ENCODE measurements at places on chromosomes 1 and 21.
A peak's percentile ranks its signal among the peaks of the same experiment; 100 is the strongest.

- no peak for DNase-seq
Observed at GRCh38 chr1:154877370-154877974, 7.4 kb upstream of the KCNN3 start.

DNA sequence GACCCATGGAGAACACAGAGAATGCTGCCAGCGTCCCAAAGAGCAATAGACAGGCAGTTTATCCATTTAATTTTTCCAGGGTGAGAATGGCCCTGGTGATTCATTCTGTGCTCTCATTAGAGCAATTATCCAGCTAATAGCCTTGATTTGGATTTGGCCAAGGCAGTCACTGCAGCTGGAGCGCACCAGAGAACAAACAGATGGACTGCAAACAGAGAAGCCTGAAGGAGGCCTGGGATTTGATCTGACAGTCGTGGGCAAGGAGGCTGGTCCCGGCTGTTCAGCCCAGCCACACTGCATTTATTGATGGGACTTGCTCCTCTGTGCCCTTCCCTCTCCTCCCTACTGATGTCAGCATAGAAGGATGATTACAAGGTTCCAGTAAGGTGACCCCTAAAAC, 353.9 kb upstream of the C1orf174 start:
- peak; percentile 74 for DNase-seq

DNA sequence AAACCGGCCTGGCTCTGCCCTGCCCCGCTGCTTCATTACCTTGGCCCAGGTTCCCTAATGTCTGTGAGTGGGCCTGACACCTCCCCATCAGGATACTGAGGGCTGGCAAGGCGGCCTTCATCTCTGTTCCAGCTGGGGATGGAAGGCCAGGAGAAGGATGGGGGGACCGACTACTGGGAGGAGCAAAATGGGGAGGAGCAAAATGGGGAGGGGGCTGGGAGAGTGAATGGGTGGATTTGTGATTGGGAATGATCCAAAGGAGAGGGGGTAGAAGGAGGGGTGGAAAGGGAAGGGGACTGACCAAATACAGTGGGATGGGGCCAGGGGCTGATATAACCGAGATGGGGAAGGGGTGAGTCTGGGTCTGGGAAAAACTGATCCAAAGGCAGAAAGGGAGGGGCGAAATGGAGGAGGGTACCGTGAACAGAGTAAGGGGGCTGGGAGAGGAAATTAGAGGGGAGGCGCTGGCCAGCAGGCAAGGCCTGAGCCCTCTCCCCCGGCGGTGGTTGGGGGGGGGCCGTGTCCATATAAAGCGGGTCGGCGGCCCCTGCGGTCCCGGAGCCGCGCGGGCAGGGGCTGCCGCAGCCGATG, at the start of gene FOXE3:
Gene FOXE3 (plus strand): TSS at position 558 of the 591 bp plus-strand sequence. CDS start 31 bp downstream, at position 589.
- DNase-seq = no peak

DNA sequence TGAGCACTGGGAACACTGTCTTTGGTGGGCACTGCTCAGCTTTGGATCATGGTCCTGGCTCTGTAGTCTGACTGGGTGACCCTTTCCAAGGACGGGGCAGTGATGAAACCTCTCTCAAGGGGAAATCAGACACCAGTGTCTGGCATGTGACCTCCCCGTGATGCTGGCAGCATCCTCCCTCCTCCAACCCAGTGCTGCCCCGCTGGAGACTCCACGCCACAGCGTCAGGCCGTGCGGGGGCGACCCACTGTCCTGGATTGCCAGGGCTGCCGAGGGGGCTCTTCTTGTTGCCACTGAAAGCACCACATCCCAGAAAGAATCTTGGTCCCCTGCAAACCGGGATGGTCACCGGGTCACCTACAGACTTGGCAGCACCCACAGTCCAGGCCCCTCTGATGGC, 146.4 kb upstream of the ARHGEF16 start:
- DNase-seq = no peak

DNA sequence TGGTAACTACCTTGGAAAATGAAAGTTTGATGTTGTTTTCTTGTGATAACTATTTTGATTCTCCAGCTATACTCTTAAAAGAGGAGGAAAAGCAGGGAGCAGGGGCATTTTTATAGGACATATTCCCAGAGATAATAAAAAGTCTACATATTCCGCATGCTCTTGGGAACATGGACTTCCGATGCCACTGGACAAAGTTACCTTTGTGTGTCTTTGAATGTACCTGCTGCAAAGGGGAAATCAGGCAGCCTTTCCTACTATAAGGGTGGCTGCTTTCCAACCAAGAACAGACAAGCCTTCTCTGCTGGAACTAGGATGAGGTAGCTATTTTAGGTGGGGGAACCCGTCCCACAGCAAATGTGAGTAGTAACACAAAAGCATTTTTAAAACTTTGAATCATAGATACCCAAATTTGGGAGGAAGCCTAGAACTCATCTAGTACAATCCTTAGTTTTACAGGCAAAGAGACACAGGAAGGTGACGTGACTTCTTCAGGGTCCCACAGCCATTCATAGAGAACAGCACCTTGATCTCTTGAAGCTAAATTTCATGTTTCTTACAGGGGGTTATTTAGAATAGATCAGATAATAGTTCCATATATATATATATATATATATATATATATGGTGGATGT, 179.9 kb downstream of the FASLG start:
- DNase-seq = no peak

DNA sequence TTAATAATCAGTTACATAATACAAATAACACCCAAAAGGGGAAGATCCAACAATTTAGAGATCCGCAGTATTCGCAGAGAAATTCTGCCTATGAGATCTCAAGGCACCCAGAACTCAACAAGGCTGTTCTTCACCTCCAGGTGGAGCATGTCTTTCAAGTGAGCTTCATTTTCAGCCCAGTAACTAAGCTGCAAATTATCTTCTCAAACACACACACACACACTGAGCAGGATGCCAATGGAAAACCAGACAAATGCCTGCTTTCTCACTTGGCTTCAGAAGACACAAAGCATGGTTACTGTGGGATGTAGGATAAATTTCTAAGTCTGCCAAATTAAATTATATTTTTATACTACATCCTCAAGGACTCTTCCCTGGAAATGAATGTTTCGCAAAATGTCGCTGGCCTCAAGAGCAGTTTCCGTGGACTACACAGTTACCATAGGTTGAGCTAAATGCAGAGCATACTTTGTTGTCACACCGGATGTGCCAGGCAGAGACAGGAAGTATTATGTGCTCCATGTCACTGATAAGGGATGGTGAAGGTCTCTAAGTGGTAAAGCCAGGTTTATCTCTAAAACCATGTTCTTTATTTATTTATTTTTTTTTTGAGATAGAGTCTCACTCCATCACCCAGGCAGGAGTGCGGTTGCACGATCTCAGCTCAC, 30.3 kb downstream of the UBR4 start:
- no peak for DNase-seq

DNA sequence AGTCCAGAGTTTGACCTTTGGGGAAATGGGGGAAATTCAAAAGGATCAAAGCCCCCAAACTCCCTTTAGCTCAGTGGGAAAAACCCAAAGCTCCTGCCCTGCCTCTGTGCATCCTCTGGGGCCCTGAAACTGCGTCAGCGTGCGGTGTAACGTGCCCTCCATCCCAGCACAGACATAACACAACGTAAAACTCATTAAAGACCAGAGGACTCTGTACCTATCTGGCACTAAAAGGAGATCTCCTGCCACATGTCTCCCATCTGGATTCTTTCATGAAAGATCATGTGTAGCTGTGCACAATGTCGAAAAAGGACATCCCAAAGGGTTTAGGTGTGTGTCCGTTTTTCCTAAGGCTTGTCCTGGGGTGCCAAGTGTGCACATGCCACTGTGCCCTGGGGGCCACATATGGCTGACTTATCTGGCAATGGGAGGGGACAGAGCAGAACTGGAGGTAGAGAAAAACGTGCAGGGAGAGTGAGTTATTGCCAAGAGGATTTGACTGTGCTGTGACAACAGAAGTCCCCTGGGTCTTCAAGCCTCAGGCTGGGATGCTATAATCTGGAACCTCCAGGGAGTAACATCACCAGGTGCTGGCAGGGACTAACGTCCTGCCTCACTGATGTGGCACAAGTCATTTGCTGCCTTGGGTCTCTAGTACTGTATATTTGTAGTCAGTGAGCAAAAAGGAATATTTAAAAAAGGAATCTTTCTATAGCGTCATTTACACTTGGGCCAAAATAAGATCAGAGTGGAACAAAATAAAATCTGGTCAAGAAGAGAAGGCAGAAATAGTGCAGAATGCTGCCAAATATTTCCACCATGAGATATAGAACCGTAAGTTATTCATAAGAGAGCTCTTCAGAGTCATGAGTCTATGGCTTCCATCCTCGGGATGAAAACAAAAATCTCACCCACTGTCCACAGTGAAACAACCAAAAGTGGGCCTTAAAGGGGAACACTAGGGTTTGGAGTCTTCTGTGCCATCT, 52.3 kb downstream of the ITPKB start:
- no peak for DNase-seq

DNA sequence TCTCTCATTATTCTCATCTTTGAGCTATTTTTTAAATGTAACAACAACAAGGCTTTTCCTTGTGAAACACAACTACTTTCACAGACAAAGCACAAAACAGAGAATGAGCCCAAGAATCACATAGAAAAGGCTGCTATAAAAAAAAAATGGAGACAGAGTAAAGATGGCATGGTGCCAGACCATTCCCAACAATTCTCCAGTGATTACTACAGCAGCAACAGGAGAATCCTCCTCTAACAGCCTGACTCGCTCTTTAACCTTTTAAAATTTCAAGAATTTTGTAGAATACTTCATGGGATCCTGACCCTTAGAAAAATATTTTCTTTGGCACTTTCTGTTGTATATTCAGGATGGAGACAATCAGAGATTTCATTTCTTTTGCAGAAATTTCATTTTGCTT, 3.8 kb upstream of the BCAS2 start:
- peak; percentile 0 for DNase-seq

- no peak for DNase-seq
Observed at GRCh38 chr1:168054117-168054516, 82.6 kb downstream of the GPR161 start.

- no peak for DNase-seq
Observed at GRCh38 chr1:234303231-234303630, 70.0 kb upstream of the COA6 start.

GRCh38 chr21:27171707-27172106, 204.8 kb upstream of the ADAMTS5 start:
- no peak for DNase-seq

GRCh38 chr1:185291159-185291558, 25.9 kb downstream of the IVNS1ABP start:
- no peak for DNase-seq

DNA sequence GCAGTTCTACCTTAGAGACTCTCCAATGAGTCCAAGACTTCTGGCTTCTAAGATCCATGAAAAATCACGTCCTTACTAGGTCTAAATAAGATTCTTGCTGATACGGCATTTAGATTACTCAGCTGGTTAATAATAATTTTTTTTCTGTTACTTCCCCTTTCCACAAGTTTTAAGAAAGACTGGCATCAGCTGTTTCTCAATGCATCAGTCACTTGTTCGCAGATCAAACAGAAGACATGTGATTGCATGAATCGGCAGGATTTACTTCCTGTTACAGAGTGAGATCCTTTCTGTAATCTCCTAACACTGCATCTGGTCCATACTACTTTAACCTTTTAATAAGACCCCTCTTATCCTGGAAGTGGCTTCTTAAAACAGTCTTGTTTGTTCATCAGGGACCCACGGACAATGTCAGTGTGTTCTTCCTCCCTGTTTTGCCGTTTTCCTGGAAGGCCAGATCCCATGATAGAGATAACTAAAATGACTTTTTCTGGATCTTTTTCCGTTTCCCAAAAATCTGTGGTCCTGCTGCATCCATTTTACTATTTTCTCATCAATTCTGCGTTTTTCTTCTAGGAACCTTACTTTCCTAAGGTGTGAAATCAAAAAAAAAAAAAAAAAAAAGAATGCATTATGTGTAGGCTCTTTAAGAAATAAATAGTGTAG, 6.1 kb downstream of the NPL start:
- DNase-seq = no peak

DNA sequence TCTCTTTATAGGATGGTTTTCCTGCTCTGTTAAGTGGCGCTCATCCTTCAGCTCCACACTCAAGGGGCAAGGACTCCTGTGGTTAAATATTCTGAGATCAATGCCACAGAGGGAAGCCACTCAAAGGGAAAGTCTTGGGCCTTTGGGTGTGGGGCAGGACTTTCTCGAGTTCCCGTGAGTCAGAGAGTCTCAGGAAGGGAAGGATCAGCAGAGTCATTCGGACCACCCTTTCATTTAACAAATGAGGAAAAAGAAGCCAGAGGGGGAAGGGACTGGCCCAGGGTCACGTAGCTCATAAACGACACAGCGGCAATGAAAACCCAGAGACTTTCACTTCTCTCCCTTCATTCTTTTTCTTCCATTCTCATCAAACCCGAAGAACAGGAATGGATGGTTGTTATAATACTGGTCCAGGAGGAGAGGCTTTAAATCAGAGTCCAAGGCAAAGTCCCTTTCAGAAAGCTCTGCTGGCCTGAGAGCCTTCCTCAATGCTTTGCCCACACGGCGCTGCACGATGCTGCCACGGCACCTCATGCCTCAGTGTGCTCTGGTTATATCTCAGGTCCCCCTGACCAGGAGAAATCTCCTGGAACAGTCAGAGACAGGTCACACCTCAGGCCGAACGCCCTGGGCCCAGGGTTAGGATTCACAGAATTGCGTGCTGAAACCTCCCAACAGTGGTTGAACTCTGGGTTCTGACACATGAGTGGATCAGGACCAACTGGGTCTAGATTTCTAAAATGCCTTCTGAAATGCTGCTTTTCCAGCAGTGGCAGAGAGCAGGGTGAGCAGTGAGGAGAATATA, 65.3 kb downstream of the TENT5C start:
- no peak for DNase-seq

- DNase-seq = no peak
Observed at GRCh38 chr1:80915491-80915890, 885.2 kb upstream of the ADGRL2 start.

DNA sequence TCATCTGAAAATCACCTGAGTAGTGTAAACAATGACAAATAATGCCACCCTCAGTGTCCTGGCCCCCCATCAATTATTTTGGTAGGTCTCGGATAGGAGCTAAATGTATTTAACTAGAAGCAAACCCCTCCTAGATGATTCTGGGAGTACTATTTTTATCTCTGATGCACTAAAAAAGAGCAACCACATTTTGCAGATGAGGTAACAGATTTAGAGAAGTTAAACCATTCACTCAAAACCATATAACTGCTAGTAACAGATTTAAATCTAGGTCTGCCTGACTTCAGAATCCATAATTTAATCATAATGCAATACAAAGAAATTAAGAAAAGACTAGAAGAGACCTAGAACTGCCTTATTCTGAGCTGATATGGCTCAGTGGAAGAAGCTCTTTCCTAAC, 17.3 kb upstream of the PTCH2 start:
- DNase-seq = no peak

DNA sequence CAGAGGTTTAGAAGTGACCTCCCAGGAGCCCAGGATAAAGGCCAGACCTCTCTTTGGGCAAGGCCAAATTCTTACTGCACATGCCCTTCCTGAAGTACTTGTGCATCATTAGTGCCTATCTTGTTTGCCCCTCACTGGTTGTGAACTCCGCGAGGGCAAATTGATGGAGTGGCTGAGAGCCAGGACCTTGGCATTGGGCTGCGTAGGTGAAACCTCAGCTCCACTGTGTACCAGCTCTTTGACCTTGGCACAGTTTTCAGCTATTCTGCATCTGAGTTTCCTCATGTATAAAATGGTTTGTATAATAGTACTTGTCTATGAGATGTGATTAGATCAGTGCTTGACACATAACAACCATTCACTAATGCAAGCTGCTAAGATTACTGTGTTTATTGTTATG, 11.5 kb downstream of the OTUD3 start:
- DNase-seq = no peak

Measured in NCI-H1105 (cell line).